ENCODE measurements at places on chromosomes 12 and 14.

DNA sequence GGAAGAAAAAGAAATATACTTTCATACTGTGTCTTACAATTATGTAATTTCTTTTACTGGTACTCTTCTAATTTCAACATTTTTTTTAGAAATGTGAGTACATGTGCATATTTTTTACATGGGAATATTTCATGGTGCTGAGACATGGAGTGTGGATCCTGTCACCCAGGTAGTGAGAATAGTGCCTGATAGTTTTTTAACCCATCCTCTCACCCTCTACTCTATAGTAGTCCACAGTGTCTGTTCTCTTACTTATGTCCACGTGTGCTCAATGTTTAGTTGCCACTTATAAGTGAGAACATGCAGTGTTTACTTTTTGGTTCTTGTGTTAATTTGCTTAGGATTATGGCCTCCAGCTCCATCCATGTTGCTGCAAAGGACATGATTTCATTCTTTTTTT lies 548.8 kb downstream of the AACS start:
- no peak for DNase-seq

DNA sequence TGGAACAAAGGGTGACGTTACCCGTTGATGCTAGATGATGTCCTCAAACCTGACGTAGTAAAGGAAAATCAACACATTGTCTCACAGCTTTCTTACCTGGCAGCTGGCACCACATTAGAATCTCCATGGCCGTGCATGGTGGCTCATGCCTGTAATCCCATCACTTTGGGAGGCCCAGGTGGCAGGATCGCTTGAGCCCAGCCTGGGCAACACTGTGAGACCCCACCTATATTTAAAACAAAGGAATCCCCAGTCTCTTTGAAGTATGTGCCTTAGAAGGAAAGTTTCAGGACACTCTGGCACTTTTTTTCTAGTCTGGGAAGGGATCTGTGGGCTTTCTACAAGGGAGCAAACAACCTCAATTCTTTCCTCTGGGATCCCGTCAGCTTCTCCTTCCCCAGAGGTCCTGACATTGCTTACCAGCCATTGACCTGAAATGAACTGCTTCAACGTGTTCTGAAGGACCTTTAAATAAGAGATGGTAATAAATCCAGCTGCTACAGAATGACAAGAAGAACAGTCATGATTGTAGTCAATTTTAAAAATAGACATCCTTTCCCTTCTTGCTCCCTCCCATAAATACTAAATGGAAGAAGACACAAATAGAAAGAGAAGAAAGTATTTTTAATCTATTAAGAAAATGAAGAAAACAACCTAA lies 33.7 kb upstream of the TTC7B start:
- DNase-seq, result no peak

GRCh38 chr14:52923902-52924575 lies 26.8 kb downstream of the FERMT2 start:
- DNase-seq, result no peak

DNA sequence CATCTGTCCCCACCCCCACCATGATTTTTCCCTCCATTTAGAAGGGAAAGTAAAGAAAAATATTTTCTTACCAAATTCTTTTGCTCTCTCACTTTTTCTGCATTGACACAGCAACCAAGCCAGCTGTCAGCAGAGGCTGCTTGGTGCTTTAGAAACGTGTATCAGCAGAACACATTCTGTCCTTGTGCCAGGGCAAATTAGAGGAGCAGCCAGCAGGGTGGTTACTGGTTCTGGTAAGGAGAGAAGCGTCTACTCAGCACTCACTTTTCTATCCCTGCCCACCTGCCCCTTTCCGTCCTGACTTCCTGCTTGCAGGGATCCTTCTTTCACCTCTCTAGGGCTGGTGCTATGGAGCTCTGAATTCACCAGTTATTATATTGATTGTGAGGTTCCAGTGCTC lies 327.5 kb upstream of the PDE3A start:
- no peak for DNase-seq

GRCh38 chr12:94174576-94174975 lies 26.2 kb downstream of the PLXNC1 start:
- DNase-seq, result no peak
